ENCODE measurements at places on chromosomes 2 and 18.

DNA sequence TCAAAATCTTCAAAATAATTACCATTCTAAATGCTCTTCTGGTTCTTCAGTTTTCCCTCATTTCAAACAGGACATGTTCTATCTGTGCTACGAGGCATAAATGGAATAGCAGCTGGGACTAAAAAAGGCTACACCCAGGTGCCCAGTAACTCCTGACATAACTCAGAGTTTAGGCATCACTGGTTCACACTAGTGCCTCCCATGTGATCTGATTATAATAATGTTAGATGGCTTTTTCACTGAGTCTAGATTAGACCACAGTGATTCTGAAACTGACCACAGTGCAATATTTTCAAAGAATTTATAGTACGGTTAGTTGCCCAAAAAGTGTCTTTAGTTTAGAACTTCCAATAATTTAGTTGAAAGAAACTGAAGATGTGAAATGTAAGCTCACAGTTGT lies 123.3 kb downstream of the CCBE1 start:
- no peak for DNase-seq

DNA sequence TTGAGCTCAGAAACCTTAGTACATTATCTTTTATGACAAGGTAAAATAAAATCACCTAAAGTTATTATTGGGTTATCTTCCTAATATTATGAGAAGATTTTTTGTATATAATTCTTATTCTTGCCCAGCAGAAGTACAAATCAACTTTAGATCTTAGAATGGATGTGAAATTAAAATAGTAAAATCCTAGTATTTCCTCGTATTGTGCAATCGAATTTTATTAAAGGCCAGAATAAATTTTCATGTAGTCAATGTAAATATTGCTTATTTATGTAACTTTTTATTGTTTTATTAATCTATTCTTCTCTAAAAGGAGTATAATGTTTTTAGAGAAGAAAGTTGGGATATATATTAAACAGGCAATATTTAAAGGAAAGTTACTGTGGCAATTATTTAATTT lies 12.7 kb downstream of the MARS2 start:
- no peak for DNase-seq

DNA sequence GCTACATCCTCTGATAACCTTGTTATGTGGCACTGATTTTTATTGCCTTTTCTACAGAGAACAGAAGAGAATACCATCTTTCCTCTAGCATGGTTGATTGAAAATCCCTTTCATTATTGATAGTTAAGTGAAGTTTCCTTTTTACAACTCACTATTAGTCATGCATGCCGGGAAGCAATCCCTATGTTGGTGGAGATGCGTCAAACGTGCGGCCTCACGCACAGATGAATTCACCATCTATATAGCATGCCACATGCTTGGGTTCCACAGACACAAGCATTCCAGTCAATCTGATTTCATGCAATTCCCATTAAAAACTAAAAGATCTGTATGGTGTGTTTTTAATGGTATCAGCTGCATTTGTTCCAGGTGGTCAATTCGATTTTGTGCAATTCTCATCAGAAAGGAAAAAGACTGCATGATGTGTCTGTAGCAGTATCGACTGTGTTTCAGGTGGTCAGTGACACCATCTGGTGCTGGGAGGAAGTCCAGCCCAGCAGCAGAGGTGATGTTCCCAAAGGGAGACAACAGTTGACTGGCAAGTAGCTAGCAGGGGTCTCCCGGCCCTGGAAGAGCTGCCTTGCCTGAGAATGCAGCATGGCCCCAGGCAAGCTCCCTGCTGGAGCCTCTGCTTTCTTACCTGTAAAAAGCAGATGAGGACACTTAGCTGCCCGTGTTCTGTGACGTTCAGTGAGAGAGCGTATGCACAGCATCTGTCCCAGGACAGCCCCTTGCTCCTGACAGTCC lies 151.3 kb upstream of the NCK2 start:
- no peak for DNase-seq

GRCh38 chr2:64655018-64655664 lies 1.4 kb upstream of the SERTAD2 start:
- no peak for DNase-seq

DNA sequence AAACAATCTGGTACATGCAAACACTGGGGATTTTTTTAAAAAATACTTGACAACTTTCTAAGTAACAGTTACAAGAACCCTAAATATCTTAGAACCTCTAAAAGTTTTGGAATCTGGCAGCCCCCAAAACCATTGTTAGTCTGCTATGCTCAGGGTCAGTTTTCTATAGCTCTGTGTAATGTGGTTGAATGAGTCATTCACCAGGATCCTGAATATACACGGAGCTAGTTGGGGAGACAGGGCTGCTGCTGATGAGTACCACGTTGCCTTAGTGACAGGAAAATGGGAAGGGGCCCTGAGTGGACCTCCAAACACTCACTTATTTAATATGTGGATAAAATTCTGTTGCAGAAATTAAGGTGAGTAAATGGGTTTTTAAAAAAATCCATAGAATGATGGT lies 36.9 kb upstream of the TANC1 start:
- peak; percentile 15 for DNase-seq

- no peak for DNase-seq
Measured at GRCh38 chr18:4455113-4455811, at the start of gene DLGAP1. TSS of gene DLGAP1 (minus strand) at chr18:4455307.

GRCh38 chr18:62017618-62018017 lies 124.8 kb upstream of the RNF152 start:
- DNase-seq: no peak
